ENCODE measurements at places on chromosomes 5 and 9. TPM values are rescaled to one million over a fixed set of nuclear protein-coding genes. Genes with fewer than 3 reads are reported as not detected.

DNA sequence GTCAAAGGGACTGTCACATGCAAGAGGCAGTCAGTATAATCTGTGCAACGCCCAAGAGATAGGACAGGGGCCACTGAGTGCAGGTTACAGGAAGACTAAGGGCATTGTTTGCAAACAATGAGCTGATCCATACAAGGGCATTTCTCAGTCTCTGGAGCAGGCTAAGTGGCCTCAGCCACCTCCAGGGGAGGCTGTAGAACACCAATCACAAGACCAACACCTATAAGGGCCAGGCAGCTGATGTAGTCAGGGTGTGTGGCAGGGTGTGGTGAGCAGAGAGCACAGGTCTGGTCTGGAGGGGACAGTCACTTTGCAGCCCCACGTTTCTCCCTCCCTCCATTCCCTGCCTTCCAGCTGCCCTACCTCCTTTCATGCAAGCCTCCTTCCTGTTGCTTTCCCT is 83.2 kb upstream of the ADRA1B start:
- peak; percentile 40 for DNase-seq

- peak; percentile 94 for DNase-seq
Measured at GRCh38 chr5:79235634-79236361, at the start of gene JMY. Gene JMY, plus strand, starts transcription at chr5:79236131. Its CDS starts 520 bp downstream, at chr5:79236651.

DNA sequence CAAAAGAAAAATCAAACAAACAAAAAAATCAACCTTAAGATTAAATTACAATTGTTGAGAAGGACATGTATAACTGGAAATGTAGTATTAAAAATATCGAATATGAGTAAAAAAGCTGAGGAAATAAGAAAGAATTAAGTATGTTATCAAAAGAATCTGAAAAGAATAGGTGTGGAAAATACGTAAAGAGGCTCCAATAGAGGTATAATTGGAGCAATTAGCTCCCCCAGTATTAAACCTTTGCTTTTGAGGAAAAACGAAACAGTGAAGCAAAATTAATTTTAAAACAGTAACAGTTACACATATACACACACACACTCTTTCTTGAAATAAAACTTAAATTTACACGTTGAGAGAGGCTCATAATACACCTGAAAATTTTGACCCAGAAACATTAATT is 578.7 kb upstream of the ADAMTS16 start:
- DNase-seq = no peak

GRCh38 chr5:14064841-14065240 is 78.3 kb upstream of the TRIO start:
- no peak for DNase-seq

DNA sequence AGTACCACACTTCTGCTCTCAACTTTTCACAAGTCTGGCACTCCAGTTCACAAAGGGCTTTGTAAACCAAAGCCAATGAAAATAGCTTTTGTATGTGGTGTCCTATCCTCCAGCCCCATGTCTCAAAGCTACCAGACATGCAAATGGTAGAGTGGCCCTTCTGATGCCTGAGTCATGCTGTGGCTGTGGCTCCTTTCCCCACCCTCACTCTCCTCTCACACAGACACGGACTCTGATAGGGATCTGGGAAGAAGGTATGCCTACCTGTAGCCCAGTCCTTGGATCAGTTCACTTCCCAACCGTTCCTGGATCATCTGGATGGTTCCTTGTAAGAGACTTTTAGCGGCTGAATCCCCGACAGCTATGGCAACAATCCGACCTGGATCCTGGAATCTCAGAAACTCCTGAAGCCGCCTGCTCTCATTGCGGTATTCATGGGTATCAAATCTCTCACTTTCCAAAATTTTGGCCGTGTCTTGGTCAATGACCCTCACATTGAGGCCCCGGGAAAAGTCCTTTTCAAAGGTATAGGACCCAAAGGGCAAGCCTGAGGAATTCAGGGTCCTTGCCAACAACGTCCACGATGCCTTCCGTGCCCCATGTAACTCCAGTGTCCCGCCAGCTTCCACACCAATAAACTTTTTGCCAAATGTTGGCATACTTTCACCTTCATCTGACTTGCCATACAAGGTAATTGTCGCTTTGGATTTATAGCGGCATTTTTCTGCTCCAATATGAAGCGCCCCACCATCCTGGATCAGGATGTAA is 23.4 kb downstream of the CEMIP2 start:
- no peak for DNase-seq

DNA sequence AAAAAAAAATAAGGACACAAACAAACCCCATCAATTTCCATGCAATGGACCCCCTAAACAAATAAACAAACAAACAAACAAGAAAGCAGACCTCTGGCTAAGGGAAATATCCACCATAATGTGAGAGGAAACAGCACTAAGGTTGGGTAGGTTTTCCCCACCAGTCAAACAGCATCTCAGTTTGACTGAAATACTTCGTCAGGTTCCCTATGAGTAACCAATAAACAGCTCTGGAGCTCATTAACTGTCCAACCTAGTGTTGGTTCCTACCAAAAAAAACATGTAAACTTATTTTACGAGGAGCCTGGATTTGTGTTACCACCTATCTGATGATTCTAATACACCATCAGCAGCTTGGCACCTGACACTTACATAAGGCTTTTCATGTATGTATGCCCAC is 198.5 kb upstream of the TARS1 start:
- DNase-seq = no peak

DNA sequence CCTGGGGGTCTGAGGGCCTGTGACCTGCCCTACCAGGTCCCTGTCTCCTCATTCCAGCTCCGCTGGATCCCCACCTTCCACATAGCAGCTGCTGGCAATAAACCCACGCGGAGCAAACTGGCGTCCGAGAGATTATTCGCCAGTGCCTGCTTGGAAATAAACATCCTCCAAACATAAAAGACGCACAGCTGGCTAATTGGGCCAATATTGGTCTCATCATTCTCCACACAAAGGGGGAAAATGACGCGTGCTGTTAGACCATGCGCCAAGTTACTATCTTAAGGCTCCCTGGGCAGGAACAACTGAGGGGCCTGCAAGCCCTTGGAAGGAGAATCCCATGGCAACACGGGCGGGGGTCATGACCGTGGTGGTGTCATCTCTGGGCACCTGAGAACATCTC is 73.3 kb upstream of the SARDH start:
- no peak for DNase-seq

DNA sequence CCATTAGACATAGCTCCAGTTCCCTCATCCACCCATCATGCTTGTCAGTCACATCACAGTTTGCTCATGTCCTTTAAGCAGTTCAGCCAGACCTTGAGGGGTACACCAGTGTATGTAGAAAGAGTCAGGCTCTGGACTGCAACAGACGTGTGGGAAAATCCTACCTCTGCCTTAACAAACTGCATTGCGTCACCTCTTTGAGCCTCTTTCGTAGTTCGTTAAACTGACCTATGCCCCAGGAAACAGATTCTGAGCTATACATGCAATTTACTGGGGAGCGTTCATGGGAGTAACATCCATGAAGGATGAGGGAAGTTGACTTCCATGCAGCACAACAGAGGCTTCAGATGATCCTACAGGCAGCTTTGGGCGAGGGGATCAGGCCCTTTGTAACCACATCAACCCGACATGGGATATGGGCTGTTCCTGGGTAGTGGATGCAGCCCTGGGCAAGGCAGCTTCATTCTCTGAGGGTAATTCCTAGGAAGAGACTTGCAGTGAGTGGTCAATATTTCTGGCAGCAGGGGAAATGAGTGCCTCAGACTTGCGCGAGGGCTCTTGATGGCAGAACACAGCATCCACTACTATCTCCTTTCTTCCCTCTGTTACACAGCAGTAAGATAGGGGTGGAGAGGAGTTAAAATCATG is 4.3 kb downstream of the SPINK4 start:
- no peak for DNase-seq

DNA sequence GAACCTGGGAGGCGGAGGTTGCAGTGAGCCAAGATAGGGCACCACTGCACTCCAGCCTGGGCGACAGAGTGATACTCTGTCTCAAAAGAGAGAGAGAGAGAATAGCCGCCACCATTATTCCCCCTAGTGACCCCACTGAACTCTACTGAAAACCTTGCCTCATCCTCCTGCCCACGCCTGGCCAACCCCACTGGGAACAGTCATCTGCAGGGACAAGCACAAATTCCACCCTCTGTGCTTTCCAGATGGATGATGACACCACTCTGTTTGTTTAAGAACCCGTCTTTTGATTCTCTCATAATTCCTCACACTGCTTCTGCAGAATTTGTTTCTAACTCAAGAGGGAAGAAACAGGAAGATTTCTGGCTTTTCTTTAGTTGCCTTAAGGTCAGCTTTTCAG is 12.2 kb downstream of the BHMT2 start:
- no peak for DNase-seq

GRCh38 chr9:115204904-115205453 is 87.0 kb upstream of the TNC start:
- no peak for DNase-seq

DNA sequence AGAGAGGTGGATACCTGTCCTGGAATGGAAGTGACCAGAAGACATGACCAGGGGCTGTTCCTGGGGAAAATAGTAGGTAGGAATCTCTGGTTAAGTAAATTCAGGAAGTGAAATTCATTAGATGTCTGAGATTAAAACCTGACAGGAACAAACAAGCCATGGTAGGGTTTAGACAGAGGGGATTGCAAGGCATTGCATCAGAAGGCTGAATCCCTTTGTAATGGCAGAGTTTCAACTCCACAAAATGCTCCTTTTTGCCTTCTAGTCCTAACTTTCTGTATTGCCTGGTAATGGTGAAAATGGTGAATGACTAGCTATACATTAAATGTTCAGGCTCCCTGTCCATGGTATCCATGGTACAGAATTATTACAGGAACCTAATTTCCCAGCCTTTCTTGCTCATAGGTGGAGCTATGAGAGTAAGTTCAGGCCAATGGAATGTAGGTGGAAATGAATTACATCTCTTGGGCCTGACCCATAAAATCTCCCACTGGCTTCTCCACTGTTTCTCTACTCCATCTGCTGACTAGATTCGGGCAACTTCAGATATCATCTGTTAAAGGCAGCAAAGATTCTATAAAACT is 113.4 kb upstream of the CNTLN start:
- DNase-seq = no peak

- DNase-seq = no peak
Measured at GRCh38 chr9:87334366-87334765, 163.3 kb upstream of the DAPK1 start.

DNA sequence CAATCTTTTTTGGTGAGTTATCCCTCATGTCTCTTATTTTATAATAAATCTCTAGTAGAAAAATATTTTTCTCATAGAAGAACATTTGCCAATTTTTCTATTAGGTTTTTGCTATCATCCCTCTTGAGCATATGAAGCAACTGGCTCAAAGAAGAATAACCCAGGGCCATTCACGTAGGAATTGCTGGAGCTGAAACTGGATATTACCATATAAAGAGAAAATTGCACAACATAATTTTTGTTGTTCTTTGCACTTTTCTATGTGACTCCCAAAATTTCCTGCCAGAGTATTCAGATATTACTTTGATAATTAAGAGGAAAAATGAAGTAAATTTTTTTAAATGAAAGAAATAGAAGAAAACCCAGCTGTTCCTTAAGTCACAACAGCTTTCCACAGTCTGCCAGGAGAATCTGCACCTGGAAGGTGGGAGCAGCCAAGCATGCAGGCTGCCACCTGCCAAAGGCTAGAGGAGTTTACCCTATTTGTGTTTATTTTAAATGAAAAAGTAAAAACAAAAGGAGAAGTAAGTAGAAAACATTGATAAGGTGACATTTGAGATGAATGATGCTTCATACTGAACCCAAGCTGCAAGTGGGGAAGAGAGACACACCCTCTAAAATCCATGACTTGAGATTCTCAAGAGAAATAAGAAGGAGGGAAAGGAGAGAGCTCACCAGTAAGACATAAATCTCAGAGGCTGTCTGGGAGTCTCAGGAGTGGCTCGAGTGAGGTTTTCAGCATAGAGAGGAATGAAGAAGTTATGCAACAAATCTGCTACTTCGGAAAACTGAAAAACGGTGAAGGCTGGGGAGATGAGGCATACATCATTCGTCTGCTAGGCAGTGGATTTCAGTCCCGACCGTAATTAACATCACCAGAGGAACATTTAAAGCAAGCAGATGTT is 31.5 kb upstream of the FREM1 start:
- DNase-seq = no peak

DNA sequence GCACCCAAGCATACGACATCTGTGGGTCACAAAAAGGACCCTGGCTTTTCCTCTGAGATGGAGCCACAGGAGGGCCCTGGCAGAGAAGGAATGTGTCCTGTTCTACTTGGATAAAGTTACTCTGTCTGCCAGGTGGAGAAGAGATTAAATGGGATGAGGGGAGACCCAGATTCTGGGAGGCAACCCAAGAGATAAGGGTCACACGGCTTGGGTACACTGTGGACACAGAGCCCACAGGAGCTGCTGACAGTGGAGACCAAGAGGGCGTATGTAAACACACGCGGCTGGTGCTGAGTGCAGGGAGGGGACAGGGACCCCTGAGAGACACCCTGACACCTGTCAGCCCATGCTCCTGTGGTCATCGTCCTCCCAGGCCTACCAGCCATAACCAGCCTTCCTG is 6.2 kb downstream of the CDK20 start:
- DNase-seq = no peak

GRCh38 chr9:113589890-113590289 is 126.4 kb downstream of the RGS3 start:
- DNase-seq = no peak

- DNase-seq = peak; percentile 79
Measured at GRCh38 chr5:96065685-96066385, 104.2 kb upstream of the ELL2 start.

GRCh38 chr5:39826051-39826450 is 401.3 kb upstream of the DAB2 start:
- no peak for DNase-seq

- no peak for DNase-seq
Measured at GRCh38 chr9:27625751-27626150, 52.5 kb upstream of the C9orf72 start.

- DNase-seq = no peak
Measured at GRCh38 chr5:134029156-134029555, 24.4 kb upstream of the VDAC1 start.

The TAF11L14 gene
- not detected for total RNA-seq

The OR1Q1 gene
- total RNA-seq = not detected

The ADRB2 gene
- 0.40 TPM for total RNA-seq

The SHISAL2B gene
- total RNA-seq = 10.4 TPM

The PCDHGA12 gene
- total RNA-seq = 0.79 TPM

The EIF4E1B gene
- total RNA-seq = 0.68 TPM

The HTR4 gene
- total RNA-seq = not detected

The CCDC152 gene
- 11.8 TPM for total RNA-seq

The GAPT gene
- total RNA-seq = not detected

The PCDHB14 gene
- total RNA-seq = 7.4 TPM

The PDLIM4 gene
- 8.3 TPM for total RNA-seq

The KDM4C gene
- 11.1 TPM for total RNA-seq

The ERGIC1 gene
- 28.7 TPM for total RNA-seq

The SOHLH1 gene
- total RNA-seq = not detected

All from neural progenitor cell (in vitro differentiated cells).